ENCODE measurements at places on chromosomes 7 and 10. TPM values are rescaled to one million over a fixed set of nuclear protein-coding genes. Genes with fewer than 3 reads are reported as not detected.

Gene ENTPD7
- 7.5 TPM for total RNA-seq

GRCh38 chr7:102864958-102865357, 47.8 kb upstream of the LRRC17 start:
- no peak overlapping the region for H3K4me3 ChIP-seq
- H3K27ac ChIP-seq, result no peak overlapping the region
- no peaks in the 10 kb centered on the region for H3K36me3 ChIP-seq
- DNase-seq, result no peak

DNA sequence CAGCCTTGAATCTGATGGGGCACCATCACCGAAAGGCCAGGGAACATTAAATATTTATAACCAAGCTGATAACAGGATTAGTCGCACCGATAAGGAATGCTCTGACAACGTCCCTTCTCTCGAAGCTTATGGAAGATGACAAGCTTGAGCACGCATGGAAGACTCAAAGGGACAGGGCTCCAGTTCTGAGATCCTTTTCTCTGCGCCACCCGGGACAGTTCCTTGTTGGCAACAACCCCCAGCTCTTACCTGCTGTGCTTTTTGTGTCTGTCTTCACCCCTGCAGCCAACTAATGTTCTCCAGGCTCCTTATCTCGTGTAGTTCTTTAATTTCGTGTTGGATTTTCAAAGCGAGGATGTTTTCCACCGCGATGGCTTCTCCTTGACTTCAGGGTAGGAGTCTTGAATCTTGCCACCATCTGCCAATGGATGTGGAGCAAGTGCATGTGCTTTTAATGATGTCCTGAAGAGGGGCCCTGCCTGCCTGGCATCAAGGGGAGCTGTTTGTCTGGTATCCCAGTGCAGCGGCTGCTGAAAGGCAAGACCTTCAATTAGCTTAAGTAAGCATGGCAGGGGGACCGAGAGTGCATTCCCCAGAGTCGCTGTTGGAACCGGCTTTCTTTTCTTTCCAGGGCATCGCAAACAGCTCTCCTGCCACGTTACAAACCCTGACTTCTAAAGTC, 354 bp upstream of the FERD3L start:
- no peak overlapping the region for H3K4me3 ChIP-seq
- no peak for DNase-seq
- H3K36me3 ChIP-seq, result no peaks in the 10 kb centered on the region
- H3K4me1 ChIP-seq, result no peaks in the 10 kb centered on the region
- peaks cover 43% of the 10 kb centered on the region for H3K27me3 ChIP-seq

- H3K36me3 ChIP-seq, result no peaks in the 10 kb centered on the region
- peak overlapping the region; percentile 31 for H3K27ac ChIP-seq
- H3K27me3 ChIP-seq, result no peaks in the 10 kb centered on the region
- no peak for DNase-seq
- peaks cover 33% of the 10 kb centered on the region for H3K4me1 ChIP-seq
- H3K4me3 ChIP-seq, result peak overlapping the region; percentile 40
Measured at GRCh38 chr7:130365511-130366441, 14.5 kb upstream of the CPA1 start.

Gene OR2A1
- not detected for total RNA-seq

DNA sequence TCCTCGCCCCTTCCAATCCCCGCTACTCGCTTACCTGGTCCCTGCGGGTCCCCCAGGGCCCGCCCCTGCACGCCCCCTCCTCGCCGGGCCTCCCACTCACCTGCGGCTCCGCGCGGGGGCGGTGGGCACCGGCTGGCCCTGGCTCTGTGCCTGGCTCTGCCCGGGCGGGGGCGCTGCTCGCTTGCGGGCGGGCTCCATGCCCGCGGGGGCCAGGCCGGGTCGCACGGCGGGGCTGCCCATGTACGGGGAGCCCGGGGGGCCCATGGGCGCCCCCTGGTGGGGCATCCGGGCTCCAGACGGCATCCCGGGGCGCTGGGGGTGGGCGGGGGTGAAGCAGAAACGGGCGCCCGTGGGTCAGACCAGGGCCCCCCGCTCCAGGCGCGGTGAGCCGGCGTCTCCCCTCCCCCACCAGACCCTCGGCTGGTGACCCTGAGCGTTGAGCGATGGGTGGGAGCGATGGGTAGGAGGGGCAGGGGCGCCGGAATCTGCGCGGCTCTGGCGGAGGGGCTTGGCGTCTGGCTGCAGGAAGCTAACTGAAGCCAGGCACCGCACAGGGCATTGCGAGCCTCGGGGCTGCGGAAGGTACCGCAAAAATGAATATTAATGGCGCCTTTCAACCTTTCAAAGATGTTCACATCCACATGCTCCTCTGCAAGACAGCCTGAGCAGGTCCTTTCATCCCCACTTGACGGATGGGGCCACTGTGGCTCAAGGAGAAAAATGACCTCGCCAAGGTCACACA, 3.0 kb downstream of the SMARCD3 start:
- no peak overlapping the region for H3K4me3 ChIP-seq
- H3K36me3 ChIP-seq, result no peaks in the 10 kb centered on the region
- peaks cover 25% of the 10 kb centered on the region for H3K4me1 ChIP-seq
- peak; percentile 45 for DNase-seq
- no peak overlapping the region for H3K27ac ChIP-seq

DNA sequence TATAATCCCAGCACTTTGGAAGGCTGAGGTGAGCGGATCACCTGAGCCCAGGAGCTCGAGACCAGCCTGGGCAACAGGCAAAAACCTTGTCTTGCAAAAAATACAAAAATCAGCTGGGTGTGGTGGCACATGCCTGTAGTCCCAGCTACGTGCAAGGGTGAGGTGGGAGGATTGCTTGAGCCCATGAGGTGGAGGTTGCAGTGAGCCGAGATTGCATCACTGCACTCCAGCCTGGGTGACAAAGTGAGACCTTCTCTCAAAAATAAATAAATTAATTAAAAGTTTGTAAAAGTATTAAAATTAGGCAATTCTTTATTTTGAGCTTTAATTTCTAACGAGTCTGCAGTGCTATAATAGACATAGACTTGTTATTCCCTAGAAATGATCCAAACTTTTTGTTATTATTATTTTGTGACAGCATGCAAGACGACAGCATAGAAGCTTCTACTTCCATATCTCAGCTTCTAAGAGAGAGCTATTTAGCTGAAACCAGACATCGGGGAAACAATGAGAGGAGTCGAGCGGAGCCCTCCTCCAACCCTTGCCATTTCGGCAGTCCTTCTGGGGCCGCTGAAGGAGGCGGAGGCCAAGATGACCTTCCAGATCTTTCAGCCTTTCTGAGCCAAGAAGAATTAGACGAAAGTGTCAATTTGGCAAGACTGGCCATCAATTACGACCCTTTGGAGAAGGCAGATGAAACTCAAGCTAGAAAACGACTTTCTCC, 11.9 kb downstream of the MYPN start:
- DNase-seq, result no peak
- no peaks in the 10 kb centered on the region for H3K36me3 ChIP-seq
- H3K4me1 ChIP-seq, result no peaks in the 10 kb centered on the region

GRCh38 chr7:17485368-17485767, 186.9 kb downstream of the AHR start:
- H3K27ac ChIP-seq, result no peak overlapping the region
- no peaks in the 10 kb centered on the region for H3K27me3 ChIP-seq
- no peak overlapping the region for H3K4me3 ChIP-seq
- no peaks in the 10 kb centered on the region for H3K36me3 ChIP-seq
- no peaks in the 10 kb centered on the region for H3K4me1 ChIP-seq

- peak; percentile 55 for DNase-seq
- peaks cover 90% of the 10 kb centered on the region for H3K36me3 ChIP-seq
- peak overlapping the region; percentile 61 for H3K27ac ChIP-seq
Measured at GRCh38 chr10:73768881-73769280, 13.0 kb upstream of the CHCHD1 start.

GRCh38 chr7:151565541-151565940, 45.8 kb upstream of the RHEB start:
- H3K4me3 ChIP-seq, result no peak overlapping the region
- no peak for DNase-seq
- peaks cover 5% of the 10 kb centered on the region for H3K4me1 ChIP-seq
- peaks cover 3% of the 10 kb centered on the region for H3K36me3 ChIP-seq

GRCh38 chr10:88042160-88043100, 179.0 kb downstream of the PTEN start:
- H3K4me1 ChIP-seq, result peaks cover 7% of the 10 kb centered on the region
- H3K4me3 ChIP-seq, result no peak overlapping the region
- peaks cover 12% of the 10 kb centered on the region for H3K27me3 ChIP-seq
- H3K36me3 ChIP-seq, result no peaks in the 10 kb centered on the region

Gene WNT16
- total RNA-seq, result not detected

DNA sequence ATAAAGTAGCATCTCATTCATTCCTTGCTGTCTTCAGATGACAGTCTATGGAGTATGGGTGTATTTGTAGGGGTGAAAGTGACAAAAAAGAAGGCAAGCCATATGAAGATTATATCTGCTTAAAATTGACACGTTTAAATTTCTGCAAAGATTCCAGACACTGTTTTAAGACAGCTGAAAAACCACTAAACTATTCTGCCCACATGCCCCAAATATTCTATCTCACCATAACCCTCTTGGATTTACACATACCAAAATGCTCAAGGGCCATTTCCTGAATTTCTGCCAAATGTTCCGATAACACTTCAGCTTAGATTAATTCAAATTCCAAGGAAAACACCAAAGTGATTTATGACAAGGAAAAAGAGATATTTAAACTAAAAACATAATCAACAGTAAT, 99.9 kb upstream of the IL6 start:
- peaks cover 73% of the 10 kb centered on the region for H3K27me3 ChIP-seq
- no peak overlapping the region for H3K27ac ChIP-seq
- peaks cover under 1% of the 10 kb centered on the region for H3K4me1 ChIP-seq
- H3K36me3 ChIP-seq, result no peaks in the 10 kb centered on the region
- no peak overlapping the region for H3K4me3 ChIP-seq

Gene EPHB4
- 2.4 TPM for total RNA-seq

- no peaks in the 10 kb centered on the region for H3K27me3 ChIP-seq
- no peaks in the 10 kb centered on the region for H3K36me3 ChIP-seq
- H3K4me3 ChIP-seq, result no peak overlapping the region
Measured at GRCh38 chr7:28675429-28675828, 263.1 kb downstream of the CREB5 start.

DNA sequence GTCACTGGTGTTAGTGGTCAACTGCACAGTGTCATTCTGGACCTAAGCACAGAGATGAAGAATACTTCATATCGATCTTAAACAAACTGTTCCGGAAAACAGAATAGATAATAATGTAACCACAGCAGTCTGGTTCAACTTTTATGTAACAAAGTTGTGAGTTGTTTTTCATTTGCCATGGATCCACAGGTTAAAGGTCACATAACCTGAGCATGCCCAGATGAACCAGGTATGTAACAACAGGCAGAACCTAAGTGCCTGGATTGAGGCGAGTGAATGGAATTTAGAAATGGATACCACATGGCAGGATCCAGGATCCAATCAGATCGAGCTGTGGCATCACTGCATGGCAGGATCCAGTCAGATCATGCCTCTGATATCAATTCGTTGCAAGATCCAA, 87.1 kb downstream of the CLEC2L start:
- H3K4me3 ChIP-seq, result no peak overlapping the region
- H3K36me3 ChIP-seq, result peaks cover 29% of the 10 kb centered on the region
- no peak for DNase-seq
- H3K27ac ChIP-seq, result no peak overlapping the region
- no peaks in the 10 kb centered on the region for H3K4me1 ChIP-seq

DNA sequence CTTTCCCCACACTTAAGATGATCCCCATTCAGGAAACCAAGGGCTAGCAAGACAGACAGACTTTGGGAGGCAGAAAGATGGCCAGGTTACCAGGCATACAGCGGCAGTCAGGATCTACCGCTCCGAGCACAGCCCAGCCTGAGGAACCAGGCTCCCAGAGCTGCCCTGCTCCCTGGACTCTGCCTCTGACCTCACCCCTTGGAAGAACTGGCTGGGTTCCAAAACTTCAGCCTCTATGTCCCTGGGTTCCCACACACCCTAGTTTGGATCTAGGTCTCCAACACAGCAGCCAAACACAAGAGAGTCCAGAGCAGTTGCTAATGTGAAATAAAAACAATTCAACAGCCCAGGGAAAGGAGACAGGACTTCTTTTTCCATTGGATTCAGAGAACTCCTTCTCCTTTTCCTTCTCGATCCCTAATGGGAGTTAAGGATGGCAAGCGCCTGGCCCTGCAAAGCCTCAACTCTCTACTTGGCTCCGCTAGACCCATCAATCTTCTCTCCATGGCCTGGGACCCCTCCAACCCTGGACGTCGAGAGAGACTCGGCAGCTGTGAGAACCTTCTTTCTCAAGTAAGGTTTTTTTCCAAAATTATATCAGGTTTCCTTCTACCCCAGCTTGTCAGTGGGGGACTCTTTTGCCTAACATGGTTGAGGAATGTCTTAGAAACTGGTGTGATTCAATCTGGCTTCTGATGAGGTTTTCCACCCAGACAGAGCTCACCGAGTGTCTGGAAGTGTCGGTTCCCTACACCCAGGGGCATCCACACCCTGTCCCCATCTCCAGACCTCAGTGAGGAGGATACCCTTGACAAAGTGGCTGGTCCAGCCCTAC, 219.6 kb downstream of the KCNMA1 start:
- DNase-seq, result no peak
- H3K4me3 ChIP-seq, result no peak overlapping the region
- no peaks in the 10 kb centered on the region for H3K27me3 ChIP-seq
- H3K27ac ChIP-seq, result no peak overlapping the region

DNA sequence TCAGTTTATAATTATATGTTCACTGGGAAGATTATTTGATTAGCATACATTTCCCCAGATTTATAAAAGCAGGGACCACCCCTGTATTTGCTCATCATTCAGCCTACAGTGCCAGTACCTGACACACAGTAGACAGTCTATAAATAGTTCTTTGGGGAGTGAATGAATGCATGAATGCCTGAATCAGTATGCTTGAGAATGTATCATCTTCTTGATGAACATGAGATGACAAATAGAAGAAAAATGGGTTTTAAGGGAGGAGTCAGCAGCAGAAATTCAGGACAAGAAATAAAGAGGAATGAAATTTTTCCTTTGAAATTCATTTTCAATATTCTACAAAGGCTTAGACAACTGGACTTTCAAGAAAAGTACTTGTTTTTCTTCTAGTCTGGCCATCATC, 295.8 kb upstream of the LRRTM3 start:
- H3K4me3 ChIP-seq, result no peak overlapping the region
- H3K27ac ChIP-seq, result no peak overlapping the region
- DNase-seq, result no peak
- no peaks in the 10 kb centered on the region for H3K36me3 ChIP-seq
- no peaks in the 10 kb centered on the region for H3K27me3 ChIP-seq

GRCh38 chr7:16504019-16504418, 22.6 kb upstream of the LRRC72 start:
- H3K27me3 ChIP-seq, result peaks cover 3% of the 10 kb centered on the region
- H3K4me1 ChIP-seq, result no peaks in the 10 kb centered on the region
- H3K27ac ChIP-seq, result no peak overlapping the region
- DNase-seq, result no peak
- H3K36me3 ChIP-seq, result no peaks in the 10 kb centered on the region

- no peak for DNase-seq
- H3K36me3 ChIP-seq, result no peaks in the 10 kb centered on the region
- no peak overlapping the region for H3K27ac ChIP-seq
- H3K27me3 ChIP-seq, result peaks cover 4% of the 10 kb centered on the region
Measured at GRCh38 chr10:75771606-75772005, 340.2 kb downstream of the LRMDA start.

Gene MYH16
- total RNA-seq, result not detected

- peaks cover 12% of the 10 kb centered on the region for H3K27me3 ChIP-seq
- DNase-seq, result no peak
- H3K4me1 ChIP-seq, result no peaks in the 10 kb centered on the region
- H3K36me3 ChIP-seq, result no peaks in the 10 kb centered on the region
- H3K27ac ChIP-seq, result no peak overlapping the region
Measured at GRCh38 chr10:4506095-4506494, 319.9 kb upstream of the AKR1E2 start.

GRCh38 chr10:120990831-120991230, 139.7 kb downstream of the WDR11 start:
- H3K4me3 ChIP-seq, result no peak overlapping the region
- no peak overlapping the region for H3K27ac ChIP-seq
- H3K27me3 ChIP-seq, result no peaks in the 10 kb centered on the region

Gene MSS51
- total RNA-seq, result 2.6 TPM
